ENCODE measurements at places on chromosomes 6 and 20. TPM values are rescaled to one million over a fixed set of nuclear protein-coding genes. Genes with fewer than 3 reads are reported as not detected.

DNA sequence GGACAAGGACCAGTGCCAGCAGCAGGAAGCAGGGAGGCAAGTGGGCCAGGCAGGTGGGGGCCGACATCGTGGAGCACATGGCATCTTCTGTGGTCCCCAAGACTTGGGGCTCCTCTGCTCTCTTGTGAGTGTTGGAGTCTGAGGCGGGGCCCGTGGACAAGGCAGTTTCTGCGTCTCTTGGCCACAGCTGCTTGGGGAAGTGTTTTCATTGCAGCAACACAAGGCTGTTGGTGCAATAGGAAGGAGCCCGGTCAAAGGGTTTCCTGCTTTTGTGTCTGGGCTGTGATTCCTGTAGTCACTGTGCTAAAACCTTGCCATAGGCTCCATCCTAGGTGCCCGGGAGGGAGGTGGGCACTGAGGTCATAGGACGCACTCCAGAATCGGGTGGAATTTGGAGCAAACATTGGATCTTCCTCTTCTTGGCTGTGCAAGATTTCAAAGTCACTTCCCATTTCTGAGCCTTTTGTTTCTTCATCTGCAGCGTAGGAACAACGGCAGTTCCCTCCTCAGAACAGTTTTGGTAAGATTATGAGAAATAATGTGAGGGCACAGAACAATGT, at the start of gene SIRPB2:
SIRPB2 (minus strand) TSS at position 140 of the 560 bp plus-strand sequence; CDS start at position 79, 61 bp downstream.
- no peak within 1 kb of the TSS for H3K27ac ChIP-seq
- no peaks in the 10 kb centered on the region for H3K36me3 ChIP-seq
- H3K4me3 ChIP-seq, result no peak within 1 kb of the TSS
- H3K27me3 ChIP-seq, result 0 out of 2 replicates have a peak, but pooled peaks cover 2% of the 10 kb centered on the region
- no peaks in the 10 kb centered on the region for H3K4me1 ChIP-seq
- no peak for DNase-seq

Gene ZNFX1
- total RNA-seq, result 11.3 TPM

- no peaks in the 10 kb centered on the region for H3K27me3 ChIP-seq
- no peaks in the 10 kb centered on the region for H3K4me1 ChIP-seq
- no peak for DNase-seq
- H3K4me3 ChIP-seq, result no peak overlapping the region
- H3K27ac ChIP-seq, result no peak overlapping the region
Measured at GRCh38 chr20:32661820-32662528, 11.8 kb downstream of the C20orf203 start.

Gene TGM2
- 1.0 TPM for total RNA-seq

DNA sequence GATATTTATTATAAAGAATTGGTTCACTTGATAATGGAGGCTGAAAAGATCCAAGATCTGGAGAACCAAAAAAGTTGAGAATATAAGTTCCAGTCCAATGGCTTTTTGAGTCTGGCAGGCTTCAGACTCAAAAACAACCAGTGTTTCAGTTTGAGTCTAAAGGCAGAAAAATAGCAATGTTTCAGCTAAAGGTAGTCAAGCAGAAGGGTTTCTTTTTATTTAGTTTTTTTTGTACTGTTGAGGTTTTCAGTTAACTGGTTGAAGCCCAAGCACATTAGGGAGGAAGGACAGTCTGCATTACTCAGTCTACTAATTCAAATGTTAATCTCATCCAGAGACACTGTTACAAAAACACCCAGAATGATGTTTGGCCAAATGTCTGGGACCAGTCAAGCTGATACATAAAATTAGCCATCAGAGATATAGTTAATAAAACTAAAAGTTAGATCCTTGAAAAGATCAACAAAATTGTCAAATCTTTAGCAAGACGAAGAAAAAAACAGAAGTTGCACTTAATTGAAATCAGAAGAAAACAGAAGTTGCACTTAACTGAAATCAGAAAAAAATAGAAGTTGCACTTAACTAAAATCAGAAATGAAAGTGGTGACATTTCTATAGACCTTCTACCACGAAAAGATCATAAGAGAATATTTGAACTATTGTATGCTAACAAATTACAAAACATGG, 980.3 kb upstream of the FLRT3 start:
- no peaks in the 10 kb centered on the region for H3K36me3 ChIP-seq
- no peaks in the 10 kb centered on the region for H3K27me3 ChIP-seq
- no peak for DNase-seq
- H3K27ac ChIP-seq, result no peak overlapping the region
- no peak overlapping the region for H3K4me3 ChIP-seq

DNA sequence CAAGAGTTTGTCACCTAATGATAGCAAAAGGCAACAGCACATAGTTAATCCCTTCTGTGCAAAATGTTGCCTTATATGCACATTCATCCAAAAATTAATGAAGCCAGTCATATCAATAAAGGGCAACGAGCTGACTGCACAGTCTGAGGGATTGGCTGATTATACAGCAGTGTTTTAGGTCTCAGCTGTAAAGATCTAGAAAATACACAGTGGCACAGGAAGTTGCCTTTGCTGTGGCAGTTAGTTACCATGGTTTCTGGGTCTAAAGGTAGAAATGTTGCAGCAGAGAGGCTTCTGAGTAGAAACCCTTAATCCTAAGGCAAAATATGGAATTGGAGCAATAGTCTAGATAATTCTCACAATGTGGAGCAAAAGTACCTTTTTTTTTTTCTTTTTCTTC, 89.7 kb downstream of the SMPDL3A start:
- no peak overlapping the region for H3K27ac ChIP-seq
- H3K27me3 ChIP-seq, result no peaks in the 10 kb centered on the region
- H3K4me3 ChIP-seq, result no peak overlapping the region
- DNase-seq, result no peak

Gene LTB
- total RNA-seq, result 0.43 TPM

DNA sequence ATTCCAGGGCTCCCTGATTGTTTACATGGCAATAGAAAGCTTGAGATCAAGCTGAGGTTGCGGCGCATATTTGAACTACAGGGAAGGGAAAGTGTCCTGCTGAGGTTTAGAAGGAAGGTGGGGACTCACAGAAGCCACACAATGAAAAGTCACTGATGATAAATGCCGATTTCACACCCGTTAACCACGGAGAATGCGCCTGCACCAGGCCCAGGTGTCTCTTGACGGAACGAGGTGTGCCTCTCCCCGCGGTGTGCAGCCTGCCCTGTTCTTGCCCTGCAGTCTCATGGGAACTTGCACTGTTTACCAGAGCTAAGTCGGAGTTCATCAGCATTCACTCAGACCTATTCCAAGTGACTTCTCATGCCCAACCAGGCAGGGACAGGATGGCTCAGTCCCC, 90.3 kb downstream of the LY86 start:
- no peaks in the 10 kb centered on the region for H3K36me3 ChIP-seq
- no peaks in the 10 kb centered on the region for H3K27me3 ChIP-seq
- no peak overlapping the region for H3K27ac ChIP-seq
- no peak for DNase-seq
- peaks cover 15% of the 10 kb centered on the region for H3K4me1 ChIP-seq

Gene OR2J3
- total RNA-seq, result not detected
